ENCODE measurements at places on chromosomes 6 and 20.

DNA sequence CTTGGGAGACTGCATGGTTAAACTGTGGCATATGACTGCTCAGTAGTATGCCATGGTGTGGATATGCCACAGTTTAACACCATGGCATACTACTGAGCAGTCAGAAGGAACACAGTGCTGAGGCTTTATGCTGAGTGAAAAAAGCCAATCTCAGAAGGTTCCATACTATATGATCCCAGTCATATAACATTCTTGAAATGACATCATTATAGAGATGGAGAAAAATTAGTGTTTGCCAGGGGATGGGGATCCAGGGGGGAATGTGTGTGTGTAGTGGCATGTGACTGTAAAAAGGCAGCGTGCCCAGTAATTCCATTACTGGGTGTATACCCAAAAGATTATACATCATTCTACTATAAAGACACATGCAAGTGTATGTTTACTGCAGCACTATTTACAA lies 85.8 kb downstream of the FOXF2 start:
- DNase-seq, result no peak

DNA sequence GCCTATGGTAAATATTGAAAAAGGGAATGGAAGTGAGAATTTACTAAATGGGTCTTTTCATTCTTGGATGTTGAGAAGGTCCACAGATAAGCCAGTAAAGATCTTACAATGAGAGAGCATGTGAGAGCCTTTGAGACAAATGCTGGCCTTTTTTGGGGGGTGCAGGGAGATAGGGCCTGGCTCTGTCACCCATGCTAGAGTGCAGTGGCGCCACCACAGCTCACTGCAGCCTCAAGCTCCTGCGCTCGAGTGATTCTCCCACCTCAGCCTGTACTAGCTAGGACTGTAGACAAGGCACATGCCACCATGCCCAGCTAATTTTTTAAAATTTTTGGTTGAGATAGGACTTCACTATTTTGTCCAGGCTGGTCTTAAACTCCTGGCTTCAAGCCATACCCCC lies 63.2 kb upstream of the TMEM181 start:
- DNase-seq, result no peak

DNA sequence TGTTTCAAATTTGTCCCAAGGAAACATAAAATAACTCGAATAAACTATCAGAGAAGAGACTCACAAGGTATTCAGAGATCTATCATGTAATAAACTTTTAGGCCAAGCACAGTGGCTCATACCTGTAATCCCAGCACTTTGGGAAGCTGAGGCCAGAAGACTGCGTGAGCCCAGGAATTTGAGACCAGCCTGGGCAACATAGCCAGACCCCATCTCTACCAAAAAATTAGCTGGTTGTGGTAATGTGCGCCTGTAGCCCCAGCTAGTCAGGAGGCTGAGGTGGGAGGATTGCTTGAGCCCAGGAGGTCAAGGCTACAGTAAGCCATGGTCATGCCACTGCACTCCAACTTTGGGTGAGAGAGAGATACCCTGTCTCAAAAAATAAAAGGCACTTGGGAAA lies 79.2 kb upstream of the GCM1 start:
- no peak for DNase-seq

DNA sequence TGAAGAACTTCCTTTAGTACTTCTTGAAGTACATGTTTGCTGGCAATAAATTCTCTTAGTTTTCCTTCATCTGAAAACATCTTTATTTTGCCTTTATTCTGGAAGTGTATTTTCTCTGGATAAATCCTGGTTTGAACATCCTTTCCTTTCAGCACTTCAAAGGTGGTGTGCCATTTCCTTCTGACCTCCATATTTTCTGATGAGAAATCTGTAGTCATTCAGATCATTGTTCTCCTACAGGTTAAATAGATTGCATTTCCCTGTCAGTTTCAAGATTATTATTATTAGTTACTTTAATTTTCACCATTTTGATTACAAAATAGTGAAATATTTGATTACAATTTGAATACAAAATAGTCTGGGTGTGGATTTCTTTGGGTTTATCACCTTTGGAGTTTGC lies 134.5 kb downstream of the CDH26 start:
- no peak for DNase-seq

DNA sequence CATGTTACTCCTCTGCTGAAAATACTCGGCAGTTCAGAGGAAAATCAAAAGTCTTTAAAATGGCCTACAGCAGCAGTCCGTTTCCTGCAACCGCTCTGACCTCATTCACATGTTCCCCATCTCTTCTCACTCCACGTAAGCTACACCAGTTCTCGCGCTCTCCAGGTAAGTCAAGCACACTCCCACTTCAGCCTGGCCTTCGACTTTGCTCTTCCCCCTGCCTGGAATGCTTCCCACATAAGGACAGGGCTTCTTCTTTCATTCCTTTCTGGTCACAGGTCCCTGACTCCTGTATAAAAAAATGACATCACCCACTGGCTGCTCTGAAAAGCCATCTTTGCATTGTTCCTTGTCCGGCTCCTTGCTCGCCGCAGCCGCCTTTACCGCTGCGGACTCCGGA lies 42.7 kb downstream of the MGME1 start:
- DNase-seq, result no peak

- no peak for DNase-seq
Measured at GRCh38 chr6:63926950-63927927, 291.6 kb downstream of the PHF3 start.

GRCh38 chr20:35643045-35643444 lies 21.7 kb downstream of the CPNE1 start:
- DNase-seq, result no peak

DNA sequence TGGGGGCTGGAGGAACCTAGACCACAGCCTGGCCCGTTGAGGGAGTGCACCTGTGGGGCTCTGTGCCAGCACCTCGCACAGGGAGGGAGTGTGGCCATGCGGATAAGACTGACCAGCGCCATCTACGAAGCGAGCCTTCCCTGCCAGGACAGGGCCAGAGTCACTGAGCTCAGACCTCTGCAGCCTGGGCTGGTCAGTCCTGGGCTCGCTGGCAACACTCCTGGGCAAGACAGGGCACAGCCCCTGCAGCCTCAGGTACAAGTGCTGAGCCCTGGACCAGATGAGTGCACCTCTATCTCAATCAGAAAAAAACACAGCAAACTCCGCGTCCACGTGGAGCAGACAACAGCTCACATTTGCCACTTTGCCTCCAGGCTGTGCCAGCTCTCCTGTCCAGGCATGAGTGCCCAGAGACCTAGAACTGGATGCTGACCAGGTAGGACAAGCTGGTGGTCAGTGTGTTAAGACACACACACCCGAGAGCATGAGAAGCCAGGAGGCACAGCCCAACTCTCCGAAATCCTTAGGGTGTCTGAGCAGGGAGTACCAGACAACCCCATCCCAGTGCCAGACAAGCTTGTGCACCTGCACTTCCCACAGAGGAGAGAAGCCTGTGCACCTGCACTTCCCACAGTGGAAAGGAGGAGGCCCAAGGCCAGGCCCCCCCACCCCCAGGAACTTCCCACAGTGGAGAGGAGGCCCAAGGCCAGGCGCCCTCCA lies 4.9 kb downstream of the ARFRP1 start:
- no peak for DNase-seq

DNA sequence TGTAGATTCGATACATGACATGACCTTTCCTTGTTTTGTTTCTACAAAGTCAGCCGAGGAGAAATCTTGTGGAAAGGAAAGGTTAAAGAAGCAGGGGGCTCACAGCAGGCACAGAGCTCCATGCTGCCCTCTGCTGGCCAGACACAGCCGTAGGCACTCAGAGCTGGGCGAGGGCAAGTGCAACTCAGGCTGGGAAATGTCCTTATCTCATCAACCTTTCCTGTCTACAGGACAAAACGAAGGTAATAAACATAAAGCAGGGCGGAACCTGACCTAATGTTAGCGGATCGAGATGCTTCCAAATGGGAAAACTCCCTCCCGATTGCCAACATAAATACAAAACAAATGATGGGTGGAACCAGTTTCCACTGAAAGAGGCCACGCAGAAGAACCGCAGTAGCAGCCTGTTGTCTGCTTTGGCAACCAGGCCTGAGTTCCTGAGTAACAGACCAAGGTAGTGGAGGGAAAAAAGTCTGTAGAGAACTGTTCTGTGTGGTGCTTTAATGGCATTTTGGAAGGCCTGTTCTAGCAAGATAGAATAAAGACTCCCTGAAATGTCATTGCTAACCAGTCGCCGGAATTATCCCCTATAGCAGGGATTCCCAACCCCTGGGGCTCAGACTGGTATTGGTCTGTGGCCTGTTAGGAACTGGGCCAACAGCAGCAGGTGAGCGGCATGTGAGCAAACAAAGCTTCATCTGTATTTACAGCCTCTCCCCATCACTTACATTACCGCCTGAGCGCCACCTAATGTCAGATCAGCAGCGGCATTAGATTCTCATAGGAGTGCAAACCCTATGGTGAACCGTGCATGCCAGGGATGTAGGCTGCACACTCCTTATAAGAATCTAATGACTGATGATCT lies 85.2 kb downstream of the MBOAT1 start:
- DNase-seq, result peak; percentile 40

DNA sequence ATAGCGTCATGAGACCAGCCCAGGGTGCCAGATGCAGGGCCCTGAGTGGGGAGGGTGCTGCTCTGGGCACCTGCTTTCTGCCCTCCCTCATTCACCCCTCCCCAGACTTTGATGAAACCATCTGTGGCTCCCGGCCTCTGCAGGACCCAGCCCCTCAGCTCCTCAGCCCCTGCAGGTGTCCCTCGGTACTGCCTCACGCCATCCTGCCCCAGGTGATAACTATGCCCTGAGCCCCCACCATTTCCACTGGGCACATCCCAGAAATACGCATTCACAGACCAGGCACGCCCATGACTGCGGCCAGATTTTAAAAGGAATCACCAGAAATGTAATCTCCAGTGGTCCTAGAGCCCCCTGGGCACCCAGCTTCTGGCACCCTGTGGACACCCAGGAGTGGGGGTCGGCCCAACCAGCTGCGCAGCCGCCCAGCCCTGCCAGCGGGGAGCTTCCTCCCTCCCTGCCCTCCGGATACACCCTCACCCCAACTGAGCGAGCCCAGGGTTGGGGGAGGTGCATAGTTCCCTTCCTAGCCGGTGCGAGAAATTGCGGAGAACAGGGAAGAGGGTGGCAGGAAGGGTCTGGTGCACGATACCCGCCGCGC lies 615 bp upstream of the NTSR1 start:
- no peak for DNase-seq
